ENCODE measurements at places on chromosomes 4 and X.

GRCh38 chr4:121900132-121900983 lies 30.1 kb upstream of the BBS7 start:
- no peak for DNase-seq

GRCh38 chr4:120034913-120035312 lies 31.7 kb downstream of the MAD2L1 start:
- DNase-seq: no peak

DNA sequence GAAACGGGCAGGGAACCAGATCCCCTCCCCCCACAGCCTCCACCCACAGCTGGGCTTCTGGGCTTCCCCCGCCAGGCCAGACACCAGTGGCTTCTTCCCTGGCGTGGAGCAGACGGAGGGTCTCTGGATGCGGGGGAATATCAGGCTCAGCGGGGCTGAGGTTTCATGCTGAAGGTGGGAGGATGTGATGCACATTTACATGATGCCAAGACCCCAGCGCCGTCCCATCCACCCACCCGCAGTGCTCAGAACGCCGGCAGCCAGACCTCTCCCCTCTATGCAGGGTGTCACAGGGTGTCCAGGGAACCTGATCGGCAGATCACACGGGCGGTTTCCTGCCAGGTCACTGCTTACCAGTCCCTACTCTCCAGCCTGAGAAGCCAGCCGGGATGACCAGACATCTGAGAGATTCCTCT lies 12.8 kb upstream of the TNIP2 start:
- no peak for DNase-seq

DNA sequence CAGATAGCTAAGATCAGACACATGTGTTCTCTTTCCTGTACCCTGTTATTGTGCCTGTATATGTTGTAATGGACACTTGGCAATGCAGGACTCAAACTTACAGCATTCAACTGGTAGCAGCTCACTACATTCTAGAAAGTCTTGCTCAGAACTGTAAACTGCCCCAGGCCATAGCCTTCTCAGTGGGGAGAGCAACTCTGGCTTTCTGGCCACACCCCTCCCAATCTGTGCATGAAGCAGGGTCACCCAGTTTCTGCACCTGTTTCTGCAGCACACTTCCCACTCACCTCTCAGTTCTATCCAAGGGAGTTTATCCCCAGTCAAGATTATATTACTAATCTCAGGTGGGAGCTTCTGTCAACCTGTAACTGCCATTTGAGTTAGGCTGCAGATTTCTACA lies 38.9 kb upstream of the TBX22 start:
- no peak for DNase-seq

DNA sequence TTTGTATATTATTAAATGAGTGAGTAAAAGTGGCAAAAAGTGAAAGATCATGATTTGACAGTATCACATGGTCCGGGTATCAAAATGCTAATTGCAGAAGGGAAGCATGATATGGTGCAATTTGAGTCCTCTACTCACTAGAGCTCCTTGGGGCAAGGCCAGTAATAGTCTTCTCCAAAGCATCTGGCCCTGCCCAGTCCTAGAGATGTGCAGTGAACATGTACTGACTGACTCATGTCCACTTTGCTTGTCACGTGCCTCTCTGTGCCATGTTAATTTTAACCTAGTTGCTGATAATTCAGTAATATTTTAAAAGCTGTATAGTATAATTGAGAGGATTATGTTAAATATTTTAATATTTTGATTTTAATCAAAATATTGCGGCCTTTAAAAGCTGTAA lies 54.6 kb upstream of the TENM3 start:
- no peak for DNase-seq

DNA sequence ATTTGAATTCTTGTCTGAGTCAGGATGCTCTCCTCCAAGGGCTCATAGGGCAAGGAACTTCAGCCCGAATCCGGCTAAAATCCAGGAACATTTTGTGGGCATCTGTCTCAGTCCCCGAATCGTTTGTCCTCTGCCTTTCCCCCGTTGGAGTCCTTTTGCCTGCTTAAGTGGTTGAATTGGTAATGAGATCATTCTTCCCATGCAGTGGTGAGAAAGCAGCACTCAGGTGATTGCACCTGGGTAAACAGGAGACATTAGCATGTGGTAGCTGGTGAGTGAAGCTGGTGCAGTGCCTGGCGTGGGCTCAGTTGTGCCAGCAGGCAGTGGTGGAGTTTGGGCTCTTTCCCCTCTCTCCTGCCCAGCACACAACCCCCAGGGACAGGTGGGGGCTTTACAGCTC lies 61.9 kb upstream of the MTM1 start:
- DNase-seq: no peak

DNA sequence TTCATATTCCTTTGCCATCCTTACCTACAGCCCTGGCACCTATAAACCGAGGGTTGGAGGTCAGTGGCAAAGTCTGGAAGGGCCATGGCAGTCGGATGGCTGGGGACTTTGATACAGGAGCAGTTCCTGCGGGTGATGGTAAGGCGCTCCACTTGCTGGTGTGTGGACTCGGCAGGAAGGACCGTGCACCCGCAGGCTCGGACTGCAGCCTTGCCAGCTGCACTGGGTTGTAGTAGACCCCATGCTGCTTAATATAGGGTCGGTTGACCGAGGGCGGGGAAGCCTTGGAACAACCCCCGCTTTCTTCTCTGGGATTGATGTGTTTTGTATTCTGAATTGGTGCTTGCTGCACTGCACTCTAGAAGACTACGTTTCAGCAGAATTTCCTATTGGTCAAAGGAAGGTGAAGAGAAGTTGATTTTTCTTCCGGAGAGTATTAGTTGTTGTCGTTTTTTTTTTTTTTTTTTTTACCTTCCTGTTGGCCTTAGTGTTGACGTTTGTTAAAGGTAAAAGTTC lies 638 bp downstream of the BLTP1 start:
- peak; percentile 6 for DNase-seq

DNA sequence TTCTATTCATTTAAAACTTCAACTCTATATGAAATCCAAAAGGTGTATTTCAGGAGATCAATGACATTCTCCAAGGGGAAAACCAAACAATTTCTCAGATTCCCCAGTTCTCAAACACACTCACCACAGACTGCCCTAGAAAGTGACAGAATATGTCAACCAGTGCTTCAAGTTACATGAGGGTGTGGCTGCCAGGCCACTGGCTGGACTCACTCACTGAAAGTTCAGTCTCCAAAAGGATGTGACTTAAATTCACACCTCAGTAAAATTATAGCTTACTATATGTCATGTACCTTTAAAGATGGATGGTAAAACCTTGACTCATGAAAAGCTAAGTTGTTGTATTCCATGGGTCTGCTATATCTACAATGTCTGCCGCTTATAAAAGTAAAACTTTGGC lies 7.3 kb downstream of the INPP4B start:
- no peak for DNase-seq

GRCh38 chrX:152537373-152537772 lies 86.3 kb upstream of the GABRA3 start:
- DNase-seq: no peak

GRCh38 chrX:130594453-130594916 lies 192.7 kb downstream of the RBMX2 start:
- no peak for DNase-seq

DNA sequence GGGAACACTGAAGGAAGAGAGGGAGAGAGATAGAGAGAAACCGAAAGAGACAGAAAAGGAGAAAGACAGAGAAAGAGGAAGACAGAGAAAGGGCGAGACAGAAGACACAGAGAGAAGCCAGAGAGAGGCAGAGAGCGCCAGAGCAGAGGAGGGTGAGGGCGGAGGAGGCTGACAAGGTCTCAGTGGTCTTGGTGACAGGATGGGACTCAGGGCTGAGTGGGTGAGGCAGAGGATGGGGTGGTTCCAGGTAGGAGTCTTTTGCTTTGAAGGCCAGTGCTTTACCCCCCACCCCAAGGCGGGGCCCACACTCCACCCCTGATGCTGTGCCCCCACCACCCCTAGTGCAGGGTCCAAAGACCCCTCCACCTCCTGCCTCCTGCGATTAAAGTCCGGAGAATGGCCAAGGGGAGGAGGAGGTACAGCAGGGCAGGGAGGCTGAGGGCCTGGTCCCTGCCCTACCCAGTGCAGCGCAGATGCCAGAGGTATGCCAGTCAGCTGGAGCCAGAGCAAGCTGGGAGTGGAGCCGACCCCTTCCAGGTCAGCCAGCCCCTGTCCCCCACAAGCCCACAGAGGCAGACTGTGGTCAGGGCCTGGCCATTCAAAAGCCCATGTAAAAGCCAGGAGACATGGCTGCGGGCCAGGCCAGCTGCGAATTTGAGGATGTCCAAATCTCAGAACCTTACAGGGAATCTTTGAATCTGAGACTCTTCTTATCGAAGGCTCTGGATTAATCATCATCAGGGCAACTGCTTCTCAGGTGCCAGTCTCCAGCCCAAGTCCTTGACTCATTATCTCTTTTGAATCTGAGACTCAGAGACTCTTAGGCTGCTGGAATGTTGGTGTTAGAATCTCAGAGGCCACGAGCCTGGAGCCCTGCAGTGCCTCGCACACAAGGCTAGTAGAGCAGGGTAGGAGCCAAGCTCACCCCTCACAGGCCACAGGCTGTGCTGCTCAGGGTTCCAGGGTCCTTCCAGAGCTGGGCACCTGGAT lies 758 bp downstream of the IQSEC2 start:
- no peak for DNase-seq

DNA sequence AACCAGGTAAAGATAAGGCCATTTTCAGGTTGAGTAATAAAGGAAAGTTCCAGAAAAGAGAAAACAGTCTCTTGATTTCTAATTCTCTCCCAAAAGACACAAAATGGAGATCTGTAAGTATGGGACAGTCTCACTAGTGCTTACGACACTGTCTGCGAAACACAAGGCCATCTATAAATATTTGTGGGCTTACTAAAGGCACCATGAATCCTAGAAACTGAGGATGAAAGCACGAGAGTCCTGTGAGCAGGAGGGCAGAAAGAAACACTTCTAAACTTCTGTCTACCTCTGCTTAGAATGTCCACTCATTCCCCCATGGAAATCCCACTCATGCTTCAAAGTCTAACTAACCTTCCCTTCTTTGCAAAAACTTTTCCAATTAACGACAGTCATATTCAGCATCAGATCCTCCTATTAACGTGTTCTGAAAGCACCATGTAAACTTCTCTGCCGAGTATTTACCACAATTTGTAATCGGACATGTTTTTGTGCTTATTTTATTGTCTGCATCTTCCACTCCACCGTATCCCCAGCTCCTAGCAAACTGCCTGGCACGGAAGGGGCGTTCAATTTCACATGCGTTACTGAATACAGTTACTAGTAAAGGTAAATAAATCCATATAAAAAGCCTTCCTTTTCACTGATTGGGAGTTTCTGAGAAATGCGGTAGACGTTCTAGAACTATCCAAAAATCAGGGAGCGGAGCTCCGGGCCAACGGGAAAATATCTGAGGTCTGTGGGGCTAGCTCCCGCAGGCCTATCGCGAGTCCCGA lies 665 bp downstream of the PSMD10 start:
- DNase-seq: no peak

GRCh38 chrX:109842611-109843010 lies 109.6 kb upstream of the ACSL4 start:
- DNase-seq: no peak

GRCh38 chrX:97909245-97909644 lies 1025.5 kb downstream of the RPA4 start:
- DNase-seq: no peak

DNA sequence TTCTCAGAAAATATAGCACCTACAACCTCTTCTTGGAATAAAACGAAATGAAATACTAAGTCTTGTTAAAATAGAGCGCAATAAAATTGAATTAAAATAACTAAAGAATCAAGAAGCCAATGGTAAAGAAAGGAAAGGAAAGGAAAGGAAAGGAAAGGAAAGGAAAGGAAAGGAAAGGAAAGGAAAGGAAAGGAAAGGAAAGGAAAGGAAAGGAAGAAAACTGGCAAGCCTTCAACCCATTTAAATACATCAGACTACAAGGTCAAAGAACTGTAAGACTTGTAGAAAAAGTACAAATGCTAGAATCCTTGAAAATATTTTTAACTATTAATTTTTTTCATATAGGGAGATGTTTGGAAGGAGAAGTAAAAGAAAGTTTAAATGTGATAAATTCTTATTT lies 372.1 kb downstream of the IQCM start:
- no peak for DNase-seq

Data from activated T-helper 1 cell treated with Interleukin-2 at 50 U/mL for 16 hours (primary cell).